Ascending aorta (tissue), 2 donors: ENCODE measurements at places on chromosomes 16 and 17. TPM values are rescaled to one million over a fixed set of nuclear protein-coding genes. Genes with fewer than 3 reads are reported as not detected.

GRCh38 chr17:28703552-28704218 lies 8.0 kb downstream of the PROCA1 start:
- no peaks in the 10 kb centered on the region for H3K27me3 ChIP-seq
- H3K4me3 ChIP-seq = no peak overlapping the region
- H3K27ac ChIP-seq = no peak overlapping the region
- H3K4me1 ChIP-seq = no peaks in the 10 kb centered on the region

DNA sequence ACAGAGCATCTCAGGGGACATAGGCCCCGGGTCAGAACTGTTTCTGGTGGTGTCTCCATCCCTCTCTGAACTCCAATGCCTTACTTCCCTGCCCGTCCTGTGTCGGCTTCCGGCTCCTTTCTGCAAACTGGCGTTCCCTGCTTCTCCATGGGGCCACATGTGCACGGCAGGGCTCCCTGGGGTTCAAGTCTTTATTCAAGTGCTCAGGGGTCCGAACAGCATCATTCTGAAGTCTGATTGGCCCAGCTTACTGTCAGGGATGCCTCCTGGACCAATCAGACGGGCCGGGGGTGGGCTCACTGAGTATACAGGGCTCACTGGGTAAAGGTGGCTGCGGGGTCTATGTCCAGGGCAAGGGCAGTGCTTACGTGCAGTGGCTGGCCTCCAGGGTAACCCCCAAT lies 17.1 kb downstream of the C16orf82 start:
- no peak overlapping the region for H3K4me3 ChIP-seq
- no peaks in the 10 kb centered on the region for H3K27me3 ChIP-seq
- no peak overlapping the region for H3K27ac ChIP-seq
- no peaks in the 10 kb centered on the region for H3K4me1 ChIP-seq

DNA sequence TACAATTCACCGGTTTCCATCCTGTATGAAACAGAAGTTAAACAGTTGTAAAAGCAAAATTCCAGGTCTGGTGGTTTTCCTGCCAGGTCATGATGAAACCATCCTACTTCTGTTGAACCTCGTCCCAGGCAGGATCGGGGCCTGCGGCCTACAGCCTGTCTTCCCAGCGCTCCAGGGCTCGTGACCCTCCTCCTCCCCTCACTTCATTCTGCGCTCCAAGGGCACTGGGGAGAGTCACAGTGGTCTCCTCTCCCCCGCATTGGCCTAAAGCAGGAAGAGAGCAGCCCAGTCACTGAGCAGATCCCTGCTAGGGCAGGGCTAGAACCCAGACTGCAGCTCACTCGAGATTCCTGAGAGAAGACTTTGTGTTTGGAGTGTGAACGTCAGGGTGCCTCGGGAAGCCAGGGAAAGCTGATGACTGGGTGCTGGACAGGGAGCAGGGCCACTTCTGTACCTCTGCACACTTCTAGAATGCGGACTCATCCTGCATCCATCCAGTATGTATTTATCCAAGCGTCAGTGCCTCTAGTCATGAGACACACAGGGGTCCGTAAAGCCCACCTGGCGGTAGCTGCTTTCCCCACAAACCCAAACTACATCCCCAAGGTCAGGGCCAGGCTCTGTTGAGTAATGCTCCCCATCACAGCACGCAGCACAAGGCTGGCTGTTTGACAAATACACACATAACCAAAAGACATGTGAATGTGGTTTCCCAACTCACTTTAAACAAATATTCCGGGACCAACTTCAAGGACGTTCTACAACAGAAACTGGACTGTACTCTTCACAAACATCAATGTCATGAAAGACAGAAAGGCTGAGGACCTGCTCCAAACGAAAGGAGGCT lies 1.7 kb upstream of the ITGAE start:
- no peak overlapping the region for H3K27ac ChIP-seq
- DNase-seq = no peak
- H3K36me3 ChIP-seq = peaks cover 3% of the 10 kb centered on the region
- H3K4me1 ChIP-seq = no peaks in the 10 kb centered on the region
- H3K4me3 ChIP-seq = no peak overlapping the region
- no peaks in the 10 kb centered on the region for H3K27me3 ChIP-seq

GRCh38 chr16:11429823-11430222 lies 84.6 kb downstream of the RMI2 start:
- H3K36me3 ChIP-seq = no peaks in the 10 kb centered on the region
- no peak overlapping the region for H3K4me3 ChIP-seq
- DNase-seq = no peak
- H3K27ac ChIP-seq = no peak overlapping the region

DNA sequence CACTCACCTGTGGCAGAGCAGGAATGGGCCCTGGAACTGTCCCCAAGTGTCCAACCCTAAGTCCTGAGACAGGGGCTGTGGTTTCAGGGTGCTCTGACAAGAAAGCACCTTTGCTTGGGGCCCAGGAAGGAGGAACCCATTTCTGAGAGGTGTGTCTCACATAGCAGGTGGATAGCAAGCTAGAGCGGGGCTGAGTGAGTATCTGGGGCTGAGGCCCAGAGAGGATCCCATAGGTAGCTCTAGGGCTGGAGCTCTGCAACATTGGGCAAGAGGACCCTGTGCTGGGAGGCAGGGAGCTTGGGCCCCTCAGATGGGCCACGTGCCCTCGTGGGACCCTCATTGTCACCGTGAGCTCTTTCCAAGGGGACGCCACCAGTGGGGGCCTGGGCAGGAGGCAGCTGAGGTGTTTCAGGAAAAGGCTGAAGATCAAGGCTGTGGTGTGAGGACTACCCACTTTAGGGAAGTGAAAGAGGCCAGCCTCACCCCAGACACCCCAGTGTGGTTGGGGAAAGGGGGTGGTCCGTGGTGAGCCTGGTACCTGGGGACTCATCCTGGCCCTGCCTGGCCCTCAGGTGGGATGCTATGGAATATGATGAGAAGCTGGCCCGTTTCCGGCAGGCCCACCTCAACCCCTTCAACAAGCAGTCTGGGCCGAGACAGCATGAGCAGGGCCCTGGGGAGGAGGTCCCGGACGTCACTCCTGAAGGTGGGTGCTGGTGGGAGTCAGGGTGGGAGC lies 5.3 kb downstream of the DEF8 start:
- no peak overlapping the region for H3K4me3 ChIP-seq
- H3K27me3 ChIP-seq = no peaks in the 10 kb centered on the region
- H3K27ac ChIP-seq = no peak overlapping the region
- peaks cover 6% of the 10 kb centered on the region for H3K4me1 ChIP-seq

GRCh38 chr17:18107971-18108370 lies 585 bp upstream of the MYO15A start:
- no peaks in the 10 kb centered on the region for H3K27me3 ChIP-seq
- no peaks in the 10 kb centered on the region for H3K4me1 ChIP-seq
- DNase-seq = no peak
- peaks cover 22% of the 10 kb centered on the region for H3K36me3 ChIP-seq
- no peak overlapping the region for H3K4me3 ChIP-seq
- no peak overlapping the region for H3K27ac ChIP-seq

DNA sequence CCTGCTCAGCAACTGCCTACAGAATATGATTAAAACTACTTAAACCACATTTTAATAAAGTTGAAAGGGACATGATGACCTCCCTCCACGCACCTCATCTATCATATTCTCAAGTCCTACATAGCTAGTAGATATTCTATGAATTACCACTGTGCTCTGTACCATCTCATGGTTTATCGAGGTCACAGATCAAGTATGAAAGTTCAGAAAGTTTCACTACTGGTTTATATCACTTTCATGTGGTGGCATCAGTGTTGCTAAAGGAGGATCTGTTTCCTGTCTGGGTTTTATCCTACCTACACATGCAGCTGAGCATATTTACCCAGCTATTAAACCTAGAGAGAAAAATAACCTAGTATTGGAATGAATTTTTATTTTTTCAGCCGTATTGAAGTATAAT lies 214.9 kb upstream of the MON1B start:
- no peak overlapping the region for H3K4me3 ChIP-seq
- no peaks in the 10 kb centered on the region for H3K27me3 ChIP-seq
- H3K36me3 ChIP-seq = no peaks in the 10 kb centered on the region
- H3K4me1 ChIP-seq = no peaks in the 10 kb centered on the region
- no peak for DNase-seq
- no peak overlapping the region for H3K27ac ChIP-seq

GRCh38 chr16:24036614-24037013 lies 200.8 kb downstream of the PRKCB start:
- DNase-seq = no peak
- H3K4me3 ChIP-seq = no peak overlapping the region
- no peaks in the 10 kb centered on the region for H3K27me3 ChIP-seq
- H3K36me3 ChIP-seq = no peaks in the 10 kb centered on the region
- no peak overlapping the region for H3K27ac ChIP-seq

GRCh38 chr17:29039764-29040598 lies 3.0 kb upstream of the PIPOX start:
- no peak overlapping the region for H3K27ac ChIP-seq
- no peaks in the 10 kb centered on the region for H3K36me3 ChIP-seq
- no peak overlapping the region for H3K4me3 ChIP-seq
- no peaks in the 10 kb centered on the region for H3K4me1 ChIP-seq

DNA sequence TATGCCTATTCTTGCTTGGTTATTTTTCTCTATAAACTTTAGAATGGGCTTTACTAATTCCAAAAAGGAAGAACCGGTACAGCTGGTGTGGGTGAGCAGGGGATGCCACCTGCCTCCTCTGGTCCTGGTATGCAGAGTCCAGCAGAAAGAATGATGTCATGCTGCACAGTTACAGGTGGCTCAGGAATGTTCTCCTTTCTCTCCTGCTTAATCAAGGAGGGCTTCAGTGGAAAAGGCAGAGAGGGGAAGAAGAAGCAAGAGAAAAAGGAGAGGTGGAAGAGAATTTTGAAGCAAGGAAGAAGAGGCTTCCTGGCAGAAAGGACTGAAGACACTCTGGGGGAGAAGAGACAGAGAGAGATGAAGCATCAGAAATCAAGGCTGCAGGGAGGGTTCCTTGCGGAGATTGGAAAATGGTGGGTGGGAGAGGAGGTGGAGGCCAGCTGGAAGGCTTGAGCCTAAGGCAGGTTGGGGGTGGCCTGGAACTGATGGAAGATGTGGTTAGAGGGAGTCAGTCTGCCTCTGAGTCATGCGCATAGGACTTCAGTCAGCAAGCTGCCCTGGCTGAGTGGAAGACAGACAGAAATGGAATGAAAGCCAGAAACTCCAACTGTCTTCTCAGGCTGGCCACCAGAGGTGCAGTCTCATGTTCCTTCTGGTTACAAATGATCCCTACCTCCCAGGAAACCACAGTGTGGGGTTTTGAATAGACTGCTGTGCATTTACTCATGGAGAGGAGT lies 64.6 kb upstream of the CRHR1 start:
- H3K4me3 ChIP-seq = no peak overlapping the region
- DNase-seq = no peak
- no peaks in the 10 kb centered on the region for H3K27me3 ChIP-seq
- H3K4me1 ChIP-seq = no peaks in the 10 kb centered on the region
- H3K36me3 ChIP-seq = no peaks in the 10 kb centered on the region

GRCh38 chr17:83175119-83175821 lies 95.9 kb downstream of the METRNL start:
- H3K27me3 ChIP-seq = no peaks in the 10 kb centered on the region
- H3K4me1 ChIP-seq = no peaks in the 10 kb centered on the region
- H3K36me3 ChIP-seq = no peaks in the 10 kb centered on the region
- H3K27ac ChIP-seq = no peak overlapping the region
- no peak for DNase-seq

- H3K27ac ChIP-seq = no peak overlapping the region
- H3K4me3 ChIP-seq = no peak overlapping the region
- H3K4me1 ChIP-seq = peaks cover 6% of the 10 kb centered on the region
- no peaks in the 10 kb centered on the region for H3K36me3 ChIP-seq
- H3K27me3 ChIP-seq = no peaks in the 10 kb centered on the region
Measured at GRCh38 chr16:18948372-18949020, 22.3 kb upstream of the SMG1 start.

DNA sequence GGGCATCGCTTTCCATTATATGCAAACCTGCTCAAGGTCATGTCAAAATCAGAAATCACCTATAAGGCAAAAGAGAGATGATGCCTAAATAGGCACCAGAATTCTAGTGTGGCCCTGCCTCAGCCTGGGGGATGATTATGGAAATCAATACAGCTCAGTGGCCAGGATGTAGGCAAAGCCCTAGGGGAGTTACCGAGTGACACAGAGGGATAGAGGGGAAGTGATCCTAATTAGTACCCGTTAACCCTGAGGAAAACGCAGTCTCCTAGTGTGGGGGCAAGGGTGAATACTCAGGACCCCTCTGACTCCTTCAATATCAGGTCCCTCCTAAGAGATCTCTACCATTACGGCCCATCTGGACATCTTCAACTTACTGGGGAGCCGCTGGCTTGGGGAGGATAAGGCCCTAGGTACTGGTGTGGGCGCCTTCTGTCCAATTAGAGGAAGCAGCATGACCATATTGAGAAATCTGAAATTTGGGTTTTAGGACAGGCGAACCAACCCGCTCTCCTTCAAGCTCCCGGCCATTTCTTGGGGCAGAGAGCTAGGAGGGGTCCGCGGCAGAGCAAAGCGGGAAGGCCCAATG lies 725 bp downstream of the NT5C3B start:
- no peak for DNase-seq
- H3K27ac ChIP-seq = peak overlapping the region; percentile 89
- H3K36me3 ChIP-seq = peaks cover 31% of the 10 kb centered on the region
- no peaks in the 10 kb centered on the region for H3K27me3 ChIP-seq
- H3K4me3 ChIP-seq = peak overlapping the region; percentile 71

GRCh38 chr17:83110735-83111134 lies 31.3 kb downstream of the METRNL start:
- peak overlapping the region; percentile 73 for H3K4me3 ChIP-seq
- DNase-seq = no peak
- no peaks in the 10 kb centered on the region for H3K27me3 ChIP-seq
- peaks cover 10% of the 10 kb centered on the region for H3K4me1 ChIP-seq
- peak overlapping the region; percentile 94 for H3K27ac ChIP-seq

GRCh38 chr16:47073223-47074155 lies 70.3 kb downstream of the NETO2 start:
- H3K36me3 ChIP-seq = no peaks in the 10 kb centered on the region
- H3K27me3 ChIP-seq = no peaks in the 10 kb centered on the region
- no peak for DNase-seq

GRCh38 chr16:27617665-27618064 lies 67.7 kb downstream of the KATNIP start:
- no peak for DNase-seq
- no peak overlapping the region for H3K4me3 ChIP-seq
- no peaks in the 10 kb centered on the region for H3K4me1 ChIP-seq
- no peaks in the 10 kb centered on the region for H3K27me3 ChIP-seq

Gene ST6GALNAC2
- total RNA-seq = 15.8 TPM

Gene KCNH4
- not detected for total RNA-seq

Gene STX1B
- 2.0 TPM for total RNA-seq

Gene SLC38A8
- total RNA-seq = not detected

Gene PRR11
- 0.11 TPM for total RNA-seq

Gene MT1G
- total RNA-seq = 36.6 TPM

Gene FLII
- total RNA-seq = 716 TPM

Gene TRIM16
- 22.0 TPM for total RNA-seq

Gene CMTM1
- not detected for total RNA-seq

Gene PTX4
- total RNA-seq = not detected

Gene COX6A2
- total RNA-seq = not detected

Gene SYT17
- 2.4 TPM for total RNA-seq

Gene GGT6
- not detected for total RNA-seq

Gene KCNG4
- not detected for total RNA-seq

Gene OR3A3
- total RNA-seq = not detected

Gene HLF
- total RNA-seq = 11.3 TPM

Gene WSCD1
- total RNA-seq = 11.4 TPM

Gene CACNG1
- not detected for total RNA-seq

Gene RNPS1
- 134 TPM for total RNA-seq

Gene CTRB2
- total RNA-seq = not detected

Gene CES4A
- 0.11 TPM for total RNA-seq

Gene HNF1B
- total RNA-seq = not detected

Gene ATP1B2
- total RNA-seq = 0.11 TPM
